Naive B cell (primary cell): ENCODE measurements at places on chromosomes 4 and X. TPM values are rescaled to one million over a fixed set of nuclear protein-coding genes. Genes with fewer than 3 reads are reported as not detected.

DNA sequence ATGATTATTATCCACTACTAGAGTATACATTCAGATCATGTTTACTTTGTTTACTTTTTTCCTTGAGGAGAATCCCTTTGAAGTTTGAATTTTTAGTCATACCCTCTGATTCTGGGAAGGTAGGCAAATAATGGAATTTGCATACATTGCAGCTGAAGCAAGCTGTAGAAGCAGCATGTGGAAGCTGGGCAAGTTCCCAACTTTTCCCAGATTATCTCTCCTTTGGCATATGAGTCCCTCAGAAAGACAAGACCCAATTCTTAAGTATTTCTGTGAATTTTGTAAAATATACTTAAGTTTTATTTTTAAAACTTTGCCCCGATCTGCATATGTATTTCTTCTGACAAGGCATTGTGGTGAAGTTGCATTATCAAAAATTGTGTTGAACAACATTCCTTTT lies 94.9 kb downstream of the CNKSR2 start:
- DNase-seq, result no peak

GRCh38 chrX:42597481-42597880 lies 180.5 kb downstream of the PPP1R2C start:
- DNase-seq, result no peak

- DNase-seq, result peak; percentile 23
These were observed 32.2 kb downstream of the SMS start for GRCh38 chrX:21972721-21973120.

- DNase-seq, result no peak
These were observed 977.8 kb downstream of the FSTL5 start for GRCh38 chr4:161186012-161186411.

DNA sequence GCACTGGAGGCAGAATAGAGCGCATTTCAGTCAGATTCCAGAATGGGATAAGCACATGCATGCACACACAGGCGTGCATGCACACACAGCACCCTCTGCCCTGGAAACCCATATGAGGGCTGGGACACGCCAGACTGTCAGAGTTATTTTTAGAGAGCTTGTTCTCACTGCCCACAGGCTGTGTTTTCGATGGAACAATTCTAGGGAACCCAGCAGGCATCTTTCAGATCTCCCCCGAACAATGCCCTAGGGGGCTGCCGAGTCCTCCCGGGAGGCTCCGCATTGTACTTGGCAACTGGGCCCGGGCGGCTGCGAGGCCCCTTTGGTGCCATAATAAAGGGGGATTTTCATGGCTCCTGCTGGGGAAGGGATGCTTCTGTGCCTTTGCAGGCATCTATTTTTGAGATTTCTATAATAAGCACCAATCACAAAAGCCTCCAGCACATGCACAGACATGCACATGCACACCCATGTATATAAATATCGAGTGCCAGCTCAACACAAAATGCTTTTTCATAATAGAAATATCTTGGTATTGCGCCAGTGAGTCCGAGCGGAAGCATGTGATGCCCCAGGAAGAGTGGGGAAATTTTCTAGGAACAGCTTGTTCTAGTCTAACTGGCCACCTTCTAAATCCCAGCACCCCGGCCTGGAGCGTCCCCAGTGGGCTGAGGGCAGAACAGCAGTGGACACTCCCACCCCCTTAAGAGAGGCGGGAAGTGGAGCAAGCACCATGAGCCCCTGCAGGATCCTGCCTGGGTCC lies 88.5 kb downstream of the PHKA2 start:
- DNase-seq, result no peak

Gene CT45A7
- not detected for polyA plus RNA-seq
